Heart right ventricle (tissue), 16 donors: ENCODE measurements at places on chromosomes 1 and 21. TPM values are rescaled to one million over a fixed set of nuclear protein-coding genes. Genes with fewer than 3 reads are reported as not detected.

- H3K4me3 ChIP-seq = no peak overlapping the region
- H3K4me1 ChIP-seq = peaks cover 89% of the 10 kb centered on the region
- no peaks in the 10 kb centered on the region for H3K27me3 ChIP-seq
- H3K27ac ChIP-seq = peak overlapping the region; percentile 84
- no peaks in the 10 kb centered on the region for H3K36me3 ChIP-seq
These were observed 28.5 kb upstream of the ECE1 start for GRCh38 chr1:21318714-21319159.

DNA sequence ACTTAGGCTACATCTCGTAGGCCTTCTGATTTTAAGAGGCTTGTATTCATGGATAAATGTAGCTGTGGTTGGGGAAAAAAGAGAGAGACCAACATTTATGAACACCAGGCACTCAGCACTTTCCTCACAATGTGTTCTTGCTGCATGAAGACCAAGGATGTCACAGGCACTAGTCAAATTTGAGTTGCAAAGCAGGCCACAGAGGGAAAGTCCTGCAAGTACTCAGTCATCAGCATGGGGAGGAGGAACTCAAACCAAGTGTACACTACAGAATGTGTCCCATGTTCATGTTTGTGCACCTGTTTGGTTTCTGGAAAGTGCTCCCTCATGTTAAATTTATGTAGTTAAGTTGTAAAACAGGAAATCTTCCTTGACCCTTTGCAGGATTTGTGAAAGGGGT, 8.7 kb upstream of the MAP3K7CL start:
- DNase-seq = no peak

- peaks cover 26% of the 10 kb centered on the region for H3K4me1 ChIP-seq
- H3K27ac ChIP-seq = peak overlapping the region; percentile 60
- peak overlapping the region; percentile 74 for H3K4me3 ChIP-seq
These were observed 4.5 kb downstream of the PLXNA2 start for GRCh38 chr1:208239473-208240381.

DNA sequence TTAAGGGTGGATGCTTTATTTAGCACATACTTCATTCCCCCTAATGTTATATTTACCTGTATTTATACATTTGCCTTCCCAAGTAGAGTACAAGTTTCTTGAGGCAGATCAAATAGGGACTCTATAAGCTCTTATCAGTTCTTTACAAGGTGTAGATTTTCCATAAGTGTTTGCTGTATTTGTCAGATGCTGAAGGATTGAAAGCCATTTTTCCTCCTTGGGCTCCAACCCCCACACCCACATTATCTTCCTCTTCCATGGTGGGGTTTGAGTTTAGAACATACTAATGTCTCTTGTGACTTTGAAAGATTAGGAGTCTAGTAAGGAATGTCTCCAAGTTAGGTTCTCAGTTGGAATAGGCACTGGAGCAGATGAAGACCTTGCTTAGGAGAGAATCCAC, 2.4 kb upstream of the CHI3L2 start:
- H3K4me3 ChIP-seq = no peak overlapping the region
- peaks cover 56% of the 10 kb centered on the region for H3K4me1 ChIP-seq

DNA sequence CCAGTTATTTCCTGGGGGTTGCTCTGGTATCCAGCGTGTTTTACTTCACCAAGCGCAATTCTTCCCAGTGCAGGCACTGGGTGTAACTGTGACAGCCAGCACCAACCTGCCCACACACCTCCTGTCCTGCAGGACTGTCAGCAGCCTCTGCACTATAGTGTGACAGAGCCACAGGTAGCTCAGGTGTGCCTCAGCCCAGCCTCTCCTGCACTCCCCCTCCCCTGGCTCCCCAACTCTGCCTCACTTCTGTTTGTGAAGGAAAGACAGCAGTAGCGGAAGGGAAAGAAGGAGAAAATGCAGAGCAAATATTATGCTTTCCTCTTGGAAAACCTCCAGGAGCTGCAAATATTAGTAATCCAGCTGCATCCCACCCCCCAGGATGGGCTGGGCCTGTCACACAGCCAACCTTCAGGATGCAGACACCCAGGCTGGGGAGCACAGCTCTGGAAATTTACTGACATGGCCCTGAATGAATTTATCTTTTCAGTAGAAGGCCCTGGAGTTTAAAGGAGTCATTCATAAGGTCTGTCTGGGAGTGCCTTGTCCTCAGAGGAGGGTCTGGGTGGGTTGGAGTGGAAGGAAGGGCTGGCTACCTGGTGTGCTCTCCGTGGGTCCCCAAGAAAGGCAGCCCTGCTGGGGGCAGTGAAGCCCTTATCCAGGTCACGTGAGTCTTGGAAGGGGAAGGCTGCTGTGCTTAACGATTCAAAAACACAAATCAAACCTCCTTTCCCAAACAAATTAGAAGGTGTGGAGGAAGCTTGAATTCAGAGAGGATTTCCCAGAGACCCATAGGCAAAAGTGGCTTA, 20.9 kb downstream of the CAPN2 start:
- H3K4me3 ChIP-seq = no peak overlapping the region
- peak overlapping the region; percentile 67 for H3K27ac ChIP-seq
- peaks cover 5% of the 10 kb centered on the region for H3K36me3 ChIP-seq
- DNase-seq = peak; percentile 47

DNA sequence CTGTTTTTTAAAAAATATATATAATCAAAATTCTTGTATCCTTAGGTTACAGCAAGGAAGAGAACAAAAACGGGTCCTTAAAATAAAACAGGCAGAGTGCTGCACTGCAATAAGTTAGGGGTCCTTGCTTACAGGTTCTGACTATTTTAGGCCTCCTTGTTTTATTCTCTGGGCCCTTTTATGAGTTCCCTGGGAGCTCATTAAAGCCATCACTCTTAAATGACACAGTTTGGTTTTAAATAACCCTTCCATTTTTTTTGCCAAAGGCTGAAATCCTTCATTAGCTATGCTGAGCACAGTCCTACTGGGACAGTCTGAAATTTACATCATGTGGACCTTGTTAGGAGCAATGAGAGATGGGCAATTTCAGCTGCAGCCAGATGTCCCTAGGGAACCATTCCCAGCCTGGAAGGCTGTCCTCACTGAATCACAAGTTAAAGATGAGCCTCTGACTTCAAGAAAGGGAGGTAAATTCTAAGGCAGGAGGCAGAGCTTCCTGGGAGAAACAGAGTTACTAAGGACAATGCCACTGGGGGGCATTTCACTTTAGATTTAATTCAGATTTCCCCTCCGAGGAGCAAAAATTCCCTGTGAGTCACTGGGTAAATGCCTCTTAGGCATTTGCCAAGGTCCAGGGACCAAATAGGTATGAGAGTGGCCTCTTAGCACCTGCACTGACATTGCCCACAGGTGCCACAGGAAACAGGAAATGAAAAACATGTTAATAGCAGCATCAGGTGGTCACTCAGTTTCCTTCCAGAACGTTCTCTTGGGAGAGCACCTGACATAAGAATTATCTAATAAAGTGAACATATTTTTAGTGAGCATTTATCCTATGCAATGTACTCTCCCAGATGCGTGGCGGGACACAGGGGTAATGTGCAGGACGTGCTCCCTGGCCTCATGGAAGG, 3.8 kb upstream of the MUL1 start:
- no peak for DNase-seq
- H3K36me3 ChIP-seq = no peaks in the 10 kb centered on the region
- no peak overlapping the region for H3K4me3 ChIP-seq
- no peak overlapping the region for H3K27ac ChIP-seq
- H3K4me1 ChIP-seq = peaks cover 8% of the 10 kb centered on the region

DNA sequence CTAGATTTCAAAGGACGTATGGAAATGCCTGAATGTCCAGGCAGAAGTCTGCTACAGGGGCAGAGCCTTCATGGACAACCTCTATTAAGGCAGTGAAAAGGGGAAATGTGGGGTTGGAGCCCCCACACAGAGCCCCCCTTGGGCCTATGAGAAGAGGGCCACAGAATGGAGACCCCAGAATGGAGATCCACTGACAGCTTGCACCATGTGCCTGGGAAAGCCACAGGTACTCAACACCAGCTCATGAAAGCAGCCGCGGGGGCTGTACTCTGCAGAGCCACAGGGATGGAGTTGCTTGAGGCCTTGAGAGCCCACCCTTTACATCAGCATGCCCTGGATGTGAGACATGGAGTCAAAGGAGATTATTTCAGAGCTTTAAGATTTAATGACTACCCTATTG, 108.7 kb downstream of the DMRTB1 start:
- DNase-seq = no peak
- no peaks in the 10 kb centered on the region for H3K36me3 ChIP-seq
- no peaks in the 10 kb centered on the region for H3K27me3 ChIP-seq
- no peaks in the 10 kb centered on the region for H3K4me1 ChIP-seq
- H3K4me3 ChIP-seq = no peak overlapping the region

DNA sequence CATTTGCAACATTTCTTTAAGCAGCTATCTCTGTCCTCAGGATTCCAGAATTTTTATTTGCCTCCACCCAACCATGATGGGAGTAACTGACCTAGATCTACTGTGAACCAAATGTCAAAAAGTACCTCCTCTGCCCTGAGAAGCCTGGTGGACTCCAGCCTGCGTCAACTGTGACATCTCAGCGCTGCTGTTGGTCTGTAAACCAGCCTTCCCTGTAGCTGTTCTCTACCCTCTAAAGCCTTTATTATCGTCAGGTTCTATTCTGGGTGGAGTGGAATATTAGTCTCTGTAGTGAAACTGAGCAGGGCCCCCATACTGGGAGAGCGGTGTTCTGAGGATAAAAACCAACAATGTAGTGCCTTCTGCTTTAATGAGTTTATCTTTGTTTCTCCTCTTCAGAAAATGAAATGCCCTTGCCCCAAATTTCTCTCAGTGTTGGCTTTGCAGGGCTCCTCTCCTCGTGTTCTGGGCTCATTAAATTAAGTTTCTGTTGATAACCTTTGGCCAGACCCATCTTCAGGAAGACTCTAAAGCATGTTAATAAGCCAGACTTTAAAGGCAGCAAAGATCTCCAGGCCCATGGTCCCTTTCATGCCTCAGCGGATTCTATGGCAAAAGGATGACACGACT, 223.1 kb upstream of the PLXNA2 start:
- no peaks in the 10 kb centered on the region for H3K4me1 ChIP-seq
- H3K27ac ChIP-seq = no peak overlapping the region
- no peaks in the 10 kb centered on the region for H3K36me3 ChIP-seq
- H3K27me3 ChIP-seq = no peaks in the 10 kb centered on the region
- DNase-seq = no peak

- no peaks in the 10 kb centered on the region for H3K4me1 ChIP-seq
- DNase-seq = no peak
These were observed 1125.7 kb downstream of the BRINP3 start for GRCh38 chr1:189351960-189352359.

DNA sequence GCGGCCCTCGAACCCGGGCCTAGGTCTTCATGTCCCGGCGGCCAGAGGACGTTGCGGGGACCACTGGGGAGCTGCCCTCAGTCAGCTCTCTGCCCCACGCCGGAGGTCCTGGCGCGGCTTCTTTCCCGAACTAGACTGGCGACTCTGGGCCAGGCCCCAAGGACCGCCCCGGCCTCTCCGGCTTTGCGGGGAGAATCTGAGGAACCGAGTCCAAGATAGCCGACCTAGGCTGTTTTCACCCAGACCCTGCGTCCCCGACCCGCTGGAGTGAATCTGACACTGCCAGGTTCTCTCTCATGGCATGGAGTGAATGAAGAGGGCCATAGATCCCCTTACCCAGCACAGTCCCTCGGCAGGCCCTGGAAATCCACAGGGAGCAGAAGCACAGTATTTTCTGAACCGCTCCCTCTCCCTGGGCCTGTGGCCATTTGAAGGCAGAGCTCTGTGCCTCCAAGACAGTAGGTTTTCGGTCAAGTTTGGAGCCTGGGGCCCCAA, 9.9 kb upstream of the BARHL2 start:
- no peak for DNase-seq
- no peak overlapping the region for H3K4me3 ChIP-seq
- H3K4me1 ChIP-seq = peaks cover 67% of the 10 kb centered on the region

- DNase-seq = no peak
- no peak overlapping the region for H3K27ac ChIP-seq
- no peaks in the 10 kb centered on the region for H3K27me3 ChIP-seq
- no peak overlapping the region for H3K4me3 ChIP-seq
- no peaks in the 10 kb centered on the region for H3K36me3 ChIP-seq
These were observed 19.1 kb upstream of the PPIH start for GRCh38 chr1:42639116-42639515.

GRCh38 chr1:42340093-42340492, 5.1 kb upstream of the FOXJ3 start:
- no peaks in the 10 kb centered on the region for H3K4me1 ChIP-seq
- H3K27me3 ChIP-seq = no peaks in the 10 kb centered on the region
- DNase-seq = no peak
- H3K27ac ChIP-seq = no peak overlapping the region
- H3K36me3 ChIP-seq = no peaks in the 10 kb centered on the region

- H3K36me3 ChIP-seq = no peaks in the 10 kb centered on the region
- H3K4me1 ChIP-seq = peaks cover 5% of the 10 kb centered on the region
- no peak for DNase-seq
- no peak overlapping the region for H3K4me3 ChIP-seq
These were observed 54.8 kb upstream of the USP1 start for GRCh38 chr1:62381831-62382657.

GRCh38 chr1:184302346-184302745, 84.5 kb upstream of the C1orf21 start:
- H3K4me1 ChIP-seq = peaks cover 26% of the 10 kb centered on the region
- H3K4me3 ChIP-seq = no peak overlapping the region
- H3K36me3 ChIP-seq = no peaks in the 10 kb centered on the region
- H3K27ac ChIP-seq = no peak overlapping the region
- no peak for DNase-seq

DNA sequence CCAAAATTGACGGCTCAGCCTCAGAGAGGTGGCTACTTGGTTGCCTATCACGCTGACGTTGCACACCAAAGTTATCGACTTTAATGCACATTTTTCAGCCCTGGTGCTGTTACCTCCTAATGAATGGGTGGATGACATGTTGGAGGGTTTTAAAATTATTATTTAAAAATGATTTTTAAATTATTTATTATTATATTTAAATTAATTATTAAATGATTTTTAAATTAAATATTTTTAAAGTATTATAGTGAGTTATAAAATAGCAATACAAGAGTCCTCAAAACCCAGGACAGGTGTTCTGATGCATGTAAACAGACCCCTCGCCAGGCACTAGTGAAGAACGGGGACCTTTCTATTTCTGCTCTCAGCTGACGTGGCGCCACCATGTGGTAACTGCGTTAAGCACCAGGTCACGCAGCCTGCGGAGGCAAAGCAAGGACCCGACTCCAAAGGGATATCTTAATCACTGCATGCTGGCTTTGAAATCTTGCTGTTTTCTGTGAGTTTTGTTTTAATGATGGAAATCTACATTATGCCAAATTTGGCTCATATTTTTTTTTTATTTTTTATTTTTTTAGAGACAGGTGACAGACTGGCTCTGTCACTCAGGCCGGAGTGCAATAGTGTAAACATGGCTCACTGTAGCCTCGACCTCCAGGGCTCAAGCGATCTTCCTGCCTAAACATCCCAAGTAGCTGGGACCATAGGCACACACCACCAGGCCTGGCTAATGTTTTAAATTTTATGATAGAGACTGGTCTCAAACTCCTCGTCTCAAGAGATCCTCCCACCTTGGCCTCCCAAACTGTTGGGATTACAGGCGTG, 22.6 kb downstream of the CASP9 start:
- H3K27me3 ChIP-seq = no peaks in the 10 kb centered on the region
- H3K4me1 ChIP-seq = no peaks in the 10 kb centered on the region
- DNase-seq = peak; percentile 50
- H3K4me3 ChIP-seq = no peak overlapping the region
- H3K27ac ChIP-seq = no peak overlapping the region

GRCh38 chr1:110338309-110338885, 780 bp upstream of the RBM15 start:
- peaks cover 5% of the 10 kb centered on the region for H3K36me3 ChIP-seq
- peaks cover 50% of the 10 kb centered on the region for H3K4me1 ChIP-seq
- peak overlapping the region; percentile 96 for H3K27ac ChIP-seq

LEFTY1 gene
- 0.57 TPM for total RNA-seq

RRP15 gene
- 26.6 TPM for total RNA-seq

S100A9 gene
- total RNA-seq = 12.4 TPM

KCNH1 gene
- total RNA-seq = not detected

NHLH1 gene
- 0.09 TPM for total RNA-seq

LCE2B gene
- total RNA-seq = not detected

TMIGD3 gene
- total RNA-seq = 6.2 TPM

IL20 gene
- not detected for total RNA-seq

TACSTD2 gene
- total RNA-seq = 0.21 TPM
